ENCODE measurements at places on chromosomes 2 and 18.

- no peak for DNase-seq
These were observed 28.1 kb upstream of the CAB39 start for GRCh38 chr2:230684270-230685168.

- DNase-seq, result no peak
These were observed 46.6 kb upstream of the HNRNPA3 start for GRCh38 chr2:177165721-177166711.

GRCh38 chr2:29347774-29348461, 232.7 kb downstream of the CLIP4 start:
- DNase-seq, result no peak

GRCh38 chr2:65939687-65940086, 495.2 kb upstream of the MEIS1 start:
- DNase-seq, result no peak

GRCh38 chr2:125185691-125186270, 1160.7 kb downstream of the CNTNAP5 start:
- no peak for DNase-seq
